Activated CD8-positive, alpha-beta memory T cell treated with anti-CD3 and anti-CD28 coated beads for 1 hour (primary cell): ENCODE measurements at places on chromosomes 5 and 9.

- DNase-seq = no peak
Observed at GRCh38 chr5:75551471-75551870, 39.8 kb downstream of the POLK start.

GRCh38 chr5:39992617-39993202 lies 567.9 kb upstream of the DAB2 start:
- DNase-seq = no peak

DNA sequence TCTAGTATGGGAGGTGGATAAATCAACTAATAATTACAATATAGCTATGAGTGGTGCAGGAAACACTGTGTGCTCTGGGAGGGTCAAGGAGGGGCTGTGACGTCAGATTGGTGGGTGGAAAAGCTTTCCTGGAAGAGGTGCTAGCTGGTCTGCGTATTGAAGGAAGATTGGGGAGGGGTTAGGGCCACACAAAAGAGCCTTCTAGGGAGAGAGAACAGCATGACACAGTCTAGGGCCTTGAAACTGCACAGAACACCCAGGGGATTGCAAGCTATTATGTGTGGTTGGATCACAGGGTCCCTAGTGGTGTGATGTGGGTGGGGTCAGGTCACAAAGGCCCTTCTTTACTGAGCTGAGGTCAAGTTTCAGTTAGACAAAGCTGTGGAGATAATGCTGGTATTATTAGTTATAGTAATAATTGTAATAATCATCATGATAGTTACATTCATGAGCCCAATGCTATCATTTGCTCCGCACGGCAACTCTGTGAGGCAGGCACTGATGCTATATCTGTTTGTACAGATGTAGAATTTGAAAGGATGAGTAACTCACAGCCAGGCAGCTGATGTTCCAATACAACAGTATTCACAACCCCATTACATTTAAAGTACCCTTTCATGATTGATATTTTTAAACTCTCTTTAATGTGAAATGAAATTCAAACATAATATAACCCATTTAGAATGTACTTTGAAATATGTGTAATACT lies 197.4 kb upstream of the IL12B start:
- DNase-seq = no peak

DNA sequence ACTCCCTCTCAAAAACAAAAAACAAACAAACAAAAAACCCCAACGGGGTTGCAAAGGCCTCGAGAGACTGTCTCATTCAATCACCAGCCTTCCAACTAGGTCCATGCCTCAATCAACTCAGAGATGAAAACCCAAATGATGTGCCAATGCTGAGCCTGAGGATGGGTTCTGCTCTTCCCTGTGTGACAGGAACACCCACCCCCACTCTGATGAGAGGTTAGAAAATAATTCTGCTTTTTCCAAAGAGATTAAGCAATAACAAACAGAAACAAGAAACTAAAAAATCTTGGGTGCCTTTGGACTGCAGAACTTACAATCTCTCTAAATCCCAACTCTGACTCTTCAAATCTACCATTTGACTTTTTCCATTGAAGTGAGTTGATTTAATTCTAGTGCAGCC lies 25.5 kb upstream of the FBP1 start:
- no peak for DNase-seq

GRCh38 chr5:151257731-151258181 lies 4.8 kb downstream of the GM2A start:
- DNase-seq = no peak

- no peak for DNase-seq
Observed at GRCh38 chr9:38066914-38067858, 1.8 kb downstream of the SHB start.

DNA sequence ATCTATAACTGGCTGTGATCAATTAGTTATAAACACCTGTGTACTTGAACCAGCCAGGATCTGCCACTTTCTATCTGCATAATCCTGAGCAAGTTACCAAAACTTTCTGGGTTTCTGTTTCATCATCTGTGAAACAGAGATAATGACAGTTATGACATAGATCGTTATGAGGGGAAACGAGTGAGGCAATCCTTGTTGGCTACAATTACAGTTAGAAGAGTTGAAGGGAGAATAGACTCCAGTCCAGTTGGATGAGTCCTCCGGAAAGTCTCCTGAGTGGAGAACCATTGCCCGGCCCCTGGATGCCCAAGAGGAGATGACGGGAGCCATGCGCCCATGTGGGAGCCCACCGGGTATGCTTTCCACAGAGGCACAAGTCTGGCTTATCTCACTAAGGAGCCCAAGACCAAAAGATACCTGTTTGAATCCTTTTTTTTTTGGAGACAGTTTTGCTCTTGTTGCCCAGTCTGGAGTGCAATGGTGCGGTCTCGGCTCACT lies 4.5 kb downstream of the PDE6A start:
- no peak for DNase-seq

DNA sequence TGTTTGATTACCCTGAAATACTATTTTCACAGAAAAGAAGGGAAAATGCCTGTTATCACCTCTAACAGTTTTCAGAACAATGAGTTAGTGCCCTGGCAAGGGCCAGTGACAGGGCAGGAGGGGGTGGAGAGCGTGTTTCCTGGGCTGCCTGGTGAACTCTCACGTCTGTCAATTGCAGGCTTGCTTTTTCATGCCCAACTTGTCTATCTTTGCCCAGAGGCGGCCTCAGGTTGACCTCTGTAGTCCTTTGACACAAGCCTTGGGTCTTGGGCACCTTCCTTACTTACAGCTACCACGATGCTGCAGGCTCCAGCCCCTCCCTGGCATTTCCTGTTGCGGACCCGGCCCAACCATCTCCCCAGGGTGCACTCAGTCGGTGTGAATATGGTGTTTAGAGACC lies 2.2 kb upstream of the CEL start:
- DNase-seq = no peak

- DNase-seq = no peak
Observed at GRCh38 chr5:137866541-137867388, 895 bp upstream of the MYOT start.

- DNase-seq = no peak
Observed at GRCh38 chr9:114908104-114908622, 22.2 kb downstream of the TNFSF8 start.

DNA sequence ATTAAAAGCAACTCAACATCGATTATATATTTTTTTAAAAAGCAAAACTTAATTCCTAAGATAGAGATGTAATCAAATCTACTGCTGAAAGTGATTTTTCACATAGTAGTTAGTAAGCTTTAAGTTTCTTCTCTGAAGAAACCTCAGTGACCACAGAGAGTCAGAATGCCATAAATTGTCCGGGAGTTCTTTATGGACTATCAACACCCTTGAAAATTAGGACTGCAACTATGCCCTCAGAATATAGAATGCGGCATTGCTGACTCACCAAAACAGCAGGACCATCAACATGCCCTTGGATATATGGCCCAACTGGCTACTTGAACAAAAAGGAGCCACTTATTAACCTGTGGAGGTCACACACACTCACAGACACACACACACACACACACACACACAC lies 228.9 kb upstream of the SNX2 start:
- no peak for DNase-seq

GRCh38 chr9:111056538-111056937 lies 18.3 kb upstream of the LPAR1 start:
- no peak for DNase-seq

GRCh38 chr9:34546834-34547827 lies 24.3 kb upstream of the ENHO start:
- peak; percentile 22 for DNase-seq
